ENCODE measurements at places on chromosomes 1 and 21. TPM values are rescaled to one million over a fixed set of nuclear protein-coding genes. Genes with fewer than 3 reads are reported as not detected.

- no peaks in the 10 kb centered on the region for H3K4me1 ChIP-seq
- no peak for DNase-seq
- no peak overlapping the region for H3K4me3 ChIP-seq
These were observed 73.4 kb downstream of the HUNK start for GRCh38 chr21:31946231-31946630.

- no peaks in the 10 kb centered on the region for H3K36me3 ChIP-seq
- DNase-seq, result peak; percentile 47
- H3K27me3 ChIP-seq, result no peaks in the 10 kb centered on the region
- peak overlapping the region; percentile 56 for H3K4me3 ChIP-seq
- peak overlapping the region; percentile 81 for H3K27ac ChIP-seq
- peaks cover 4% of the 10 kb centered on the region for H3K4me1 ChIP-seq
These were observed 3.1 kb upstream of the MMP23B start for GRCh38 chr1:1628754-1629429.

DNA sequence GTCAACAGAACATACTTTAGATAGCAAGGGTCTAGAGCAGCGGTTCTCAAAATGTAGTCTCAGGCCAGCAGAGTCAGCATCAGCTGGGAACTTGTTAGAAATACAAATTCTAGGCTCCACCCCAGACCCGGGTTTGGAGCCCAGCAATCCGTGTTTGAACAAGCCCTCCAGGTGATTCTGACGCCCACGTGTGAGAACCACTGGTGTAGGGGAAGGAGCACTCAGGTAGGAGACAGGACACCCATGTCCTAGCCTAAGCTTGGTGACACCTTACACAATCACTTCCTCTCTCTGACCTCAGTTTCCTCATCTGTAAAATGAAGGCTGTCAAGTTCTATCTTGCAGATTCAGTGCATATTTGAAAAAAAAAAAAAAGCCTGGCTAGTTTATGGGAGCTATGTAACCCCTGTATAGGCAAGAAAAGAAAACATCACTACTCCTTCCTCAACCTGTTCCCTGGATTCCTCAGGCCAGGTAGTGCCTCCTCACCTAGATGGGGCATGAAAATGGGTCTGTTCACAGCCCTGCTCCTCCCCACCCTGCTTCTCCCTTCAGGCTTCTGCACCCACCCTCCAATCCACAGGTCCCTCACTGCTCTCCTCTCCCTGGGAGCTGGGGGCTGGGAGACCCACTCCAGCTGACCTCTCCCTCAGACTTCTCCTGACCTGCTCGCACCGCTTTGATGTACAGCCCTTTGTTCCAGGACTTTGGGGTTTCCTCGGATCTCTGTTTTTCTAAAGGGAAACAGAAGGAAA, 7.1 kb upstream of the PHLDA3 start:
- no peak for DNase-seq
- no peak overlapping the region for H3K4me3 ChIP-seq
- no peak overlapping the region for H3K27ac ChIP-seq

- H3K27ac ChIP-seq, result no peak overlapping the region
- DNase-seq, result no peak
- H3K36me3 ChIP-seq, result no peaks in the 10 kb centered on the region
- no peaks in the 10 kb centered on the region for H3K4me1 ChIP-seq
These were observed 239.1 kb upstream of the SGIP1 start for GRCh38 chr1:66294707-66295370.

GRCh38 chr1:157960773-157961172, 32.7 kb upstream of the KIRREL1 start:
- no peak overlapping the region for H3K4me3 ChIP-seq
- H3K36me3 ChIP-seq, result no peaks in the 10 kb centered on the region
- DNase-seq, result no peak
- no peaks in the 10 kb centered on the region for H3K4me1 ChIP-seq

- H3K36me3 ChIP-seq, result no peaks in the 10 kb centered on the region
- no peak overlapping the region for H3K4me3 ChIP-seq
- no peaks in the 10 kb centered on the region for H3K27me3 ChIP-seq
- no peak for DNase-seq
- H3K27ac ChIP-seq, result no peak overlapping the region
These were observed 526.4 kb upstream of the USP24 start for GRCh38 chr1:55741516-55741915.

DNA sequence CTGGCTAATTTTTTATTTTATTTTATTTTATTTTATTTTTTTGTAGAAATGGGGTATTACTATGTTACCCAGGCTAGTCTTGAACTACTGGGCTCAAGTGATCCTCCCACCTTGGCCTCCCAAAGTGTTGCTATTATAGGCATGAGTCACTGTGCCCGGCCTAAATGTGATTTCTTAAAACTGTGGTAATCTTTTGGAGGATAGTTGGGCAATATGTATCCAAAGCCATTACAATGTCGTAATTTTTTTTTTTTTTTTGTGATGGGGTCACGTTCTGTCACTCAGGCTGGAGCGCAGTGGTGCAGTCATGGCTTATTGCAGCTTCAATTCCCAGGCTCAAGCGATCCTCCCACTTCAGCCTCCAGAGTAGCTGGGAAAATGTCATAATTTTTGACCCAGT, 14.2 kb downstream of the ETV3L start:
- no peak overlapping the region for H3K4me3 ChIP-seq
- H3K27me3 ChIP-seq, result no peaks in the 10 kb centered on the region
- H3K4me1 ChIP-seq, result peaks cover 3% of the 10 kb centered on the region
- DNase-seq, result no peak

DNA sequence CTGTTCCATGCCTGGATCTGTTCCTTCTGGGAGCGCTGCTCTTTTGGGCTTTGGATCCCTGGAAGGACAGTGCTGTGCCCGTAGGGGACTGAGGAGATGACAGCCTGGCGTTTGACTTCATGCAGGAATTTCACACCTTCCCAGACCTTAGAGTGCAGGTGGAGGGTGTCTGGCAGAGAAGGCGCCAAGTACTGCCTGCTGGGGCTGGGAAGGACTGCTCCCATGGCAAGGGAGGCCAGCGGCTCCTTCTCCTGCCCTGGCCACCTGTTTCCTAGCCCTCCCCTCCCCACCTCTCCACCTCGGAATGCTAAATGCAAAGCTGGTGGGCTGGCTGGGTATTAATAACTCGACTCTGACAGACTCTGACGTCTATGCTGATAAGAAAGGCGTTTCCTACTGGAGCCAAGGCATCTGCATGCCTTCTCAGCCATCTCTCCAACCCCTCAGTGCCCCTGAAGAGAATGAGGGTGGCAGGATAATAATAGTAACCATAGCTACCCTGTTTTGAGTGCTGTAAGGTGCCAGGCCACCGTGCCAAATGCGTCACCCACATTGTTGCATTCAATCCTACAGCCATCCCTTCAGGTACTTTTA, 17.5 kb upstream of the PDIK1L start:
- H3K27ac ChIP-seq, result no peak overlapping the region
- H3K27me3 ChIP-seq, result no peaks in the 10 kb centered on the region
- H3K4me1 ChIP-seq, result no peaks in the 10 kb centered on the region
- H3K4me3 ChIP-seq, result no peak overlapping the region

DNA sequence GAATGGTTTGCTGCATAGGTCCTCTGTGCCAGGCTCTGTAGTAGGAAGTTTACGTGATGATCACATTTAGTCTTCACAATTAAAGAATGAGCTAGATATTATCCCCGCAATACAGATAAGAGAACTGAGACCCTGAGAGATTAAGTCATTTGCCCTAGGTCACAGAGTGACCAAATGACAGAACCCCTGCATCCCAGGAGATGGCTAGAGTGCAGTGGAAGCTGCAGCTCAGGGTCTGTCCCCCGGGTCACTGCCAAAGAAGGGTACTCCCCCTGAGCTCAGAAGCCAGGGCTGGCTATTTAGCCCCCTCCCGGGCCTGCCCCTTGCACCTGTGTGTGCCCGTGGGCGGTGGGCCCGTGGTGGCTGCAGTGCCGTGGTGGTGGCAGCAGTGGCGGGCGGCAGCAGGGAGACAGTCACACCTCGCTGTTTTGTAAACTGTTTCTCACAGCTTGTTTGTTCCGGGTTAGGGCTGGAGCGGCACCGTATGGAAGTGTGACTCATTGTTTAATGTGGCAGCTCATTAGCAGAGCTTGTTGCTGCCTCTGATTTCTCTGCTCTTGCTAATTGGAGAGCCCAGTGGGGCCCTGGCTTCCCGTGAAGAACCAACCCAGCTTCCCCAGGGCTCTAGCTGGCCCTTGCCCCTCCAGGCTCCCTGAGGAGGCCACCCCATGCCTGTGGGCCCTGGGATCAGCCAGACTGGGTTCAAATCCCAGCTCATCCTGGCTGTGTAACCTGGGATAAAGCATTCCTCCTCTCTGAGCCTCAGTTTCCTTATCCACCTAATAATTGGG, 19.3 kb upstream of the FOXO6 start:
- no peak overlapping the region for H3K27ac ChIP-seq
- DNase-seq, result no peak
- no peaks in the 10 kb centered on the region for H3K27me3 ChIP-seq
- no peaks in the 10 kb centered on the region for H3K4me1 ChIP-seq
- no peak overlapping the region for H3K4me3 ChIP-seq

DNA sequence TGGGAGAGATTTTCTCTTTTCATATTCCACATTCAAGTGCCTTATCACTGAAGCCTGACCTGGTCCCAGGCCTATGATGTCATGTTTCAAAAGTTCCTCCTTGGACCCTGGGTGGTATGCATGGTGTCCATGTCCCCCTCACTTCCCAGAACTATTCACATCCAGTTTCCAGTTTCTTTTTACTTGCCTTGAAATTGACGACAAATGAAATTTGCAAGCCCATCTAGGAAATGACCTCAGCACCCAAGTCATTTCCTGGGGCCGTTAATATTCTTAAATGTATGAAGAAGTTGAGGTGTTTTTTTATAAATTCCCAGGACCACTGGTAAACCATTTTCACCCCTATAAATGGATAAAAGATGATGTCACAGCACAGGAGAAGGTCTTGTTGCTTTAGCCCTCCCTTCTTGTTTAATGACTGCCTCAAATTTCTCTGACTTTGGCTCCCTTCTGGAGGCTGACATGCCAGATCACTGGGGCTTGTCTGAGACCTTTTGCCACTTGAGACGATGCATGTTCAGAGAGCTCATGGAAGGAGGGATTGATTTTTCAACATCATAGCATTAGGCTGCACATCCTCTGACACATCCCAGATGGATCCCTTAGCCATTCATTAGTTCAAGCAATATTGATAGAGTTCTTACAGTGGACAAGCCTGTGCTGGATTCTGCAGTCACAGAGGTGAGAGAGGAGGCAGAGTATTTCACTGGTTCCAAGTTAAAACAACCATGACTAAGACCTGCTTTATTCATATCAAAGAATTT, 221.3 kb downstream of the PLPP3 start:
- no peak for DNase-seq
- no peaks in the 10 kb centered on the region for H3K36me3 ChIP-seq
- no peaks in the 10 kb centered on the region for H3K27me3 ChIP-seq
- no peak overlapping the region for H3K27ac ChIP-seq

- no peaks in the 10 kb centered on the region for H3K36me3 ChIP-seq
- no peak for DNase-seq
- H3K4me3 ChIP-seq, result no peak overlapping the region
These were observed 163.1 kb upstream of the GRIK3 start for GRCh38 chr1:37197411-37197810.

DNA sequence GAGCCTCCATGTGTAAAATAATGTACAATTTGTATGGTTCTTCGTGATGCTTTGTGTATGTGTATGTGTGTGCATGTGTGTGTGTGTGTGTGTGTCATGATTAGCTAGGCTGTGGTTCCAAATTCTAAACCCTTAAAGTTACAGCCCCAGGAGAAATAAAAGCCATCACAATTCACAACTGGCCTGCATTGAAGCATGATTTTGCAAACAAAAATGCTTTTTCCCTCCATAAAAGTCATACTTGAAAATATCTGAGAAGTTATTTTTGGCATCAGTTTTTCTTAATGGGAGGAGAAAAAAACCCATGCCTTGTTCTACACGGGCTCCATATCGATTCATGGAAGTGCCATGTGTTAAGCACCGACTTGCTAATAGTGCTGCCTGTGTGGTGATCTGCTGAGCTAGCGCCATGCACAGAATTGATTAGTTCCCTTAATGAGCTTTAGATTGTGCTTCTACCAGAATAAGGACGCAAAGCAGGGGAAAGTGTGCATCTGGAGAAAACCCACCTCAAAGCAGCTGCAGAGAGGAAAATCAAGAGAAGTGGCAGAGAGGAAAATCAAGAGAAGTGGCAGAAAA, 207.3 kb downstream of the DSCAM start:
- H3K4me3 ChIP-seq, result no peak overlapping the region
- H3K27ac ChIP-seq, result no peak overlapping the region
- no peaks in the 10 kb centered on the region for H3K27me3 ChIP-seq
- no peaks in the 10 kb centered on the region for H3K4me1 ChIP-seq

DNA sequence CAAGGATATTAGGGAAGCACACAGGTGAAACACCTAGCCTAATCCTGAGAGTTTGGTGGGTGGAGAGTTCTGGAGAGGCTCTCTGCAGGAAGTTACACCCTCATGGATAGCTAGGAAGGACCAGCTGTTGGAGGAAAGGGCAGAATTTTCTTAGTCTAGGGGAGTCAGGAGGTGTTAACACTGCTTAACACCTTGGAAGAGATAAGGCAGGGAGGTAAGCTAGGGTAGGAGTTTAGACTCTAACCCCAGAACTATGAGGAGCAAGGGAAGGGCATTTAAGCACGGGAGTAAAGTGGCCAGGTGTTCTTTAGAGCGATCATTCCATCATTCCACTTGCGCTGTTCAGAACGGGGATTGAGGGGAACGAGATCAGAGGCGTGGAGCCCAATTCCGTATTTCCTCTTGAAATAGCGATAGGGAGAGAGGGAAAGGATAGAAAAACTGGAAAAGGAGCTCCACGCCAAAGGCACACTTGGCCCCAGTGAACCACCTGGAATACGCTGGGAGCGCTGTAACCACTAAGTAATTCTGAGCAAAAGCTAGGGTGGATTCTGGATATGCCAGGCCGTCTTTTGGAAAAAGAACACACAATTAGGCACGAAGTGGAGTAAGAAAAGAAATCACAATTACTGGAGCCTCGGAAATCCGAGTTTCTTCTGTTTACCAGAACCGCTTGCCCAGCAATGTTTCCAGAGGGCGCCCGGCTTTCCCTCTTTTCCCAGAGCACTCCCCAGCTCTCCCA, 1.5 kb upstream of the GPR137B start:
- no peaks in the 10 kb centered on the region for H3K36me3 ChIP-seq
- H3K4me3 ChIP-seq, result peak overlapping the region; percentile 43
- DNase-seq, result no peak

GRCh38 chr1:50570066-50570468, 146.8 kb upstream of the DMRTA2 start:
- no peak overlapping the region for H3K27ac ChIP-seq
- H3K4me3 ChIP-seq, result no peak overlapping the region
- DNase-seq, result no peak
- H3K27me3 ChIP-seq, result no peaks in the 10 kb centered on the region
- H3K36me3 ChIP-seq, result no peaks in the 10 kb centered on the region

The PAQR6 gene
- 4.9 TPM for total RNA-seq

The PRKCZ gene
- 29.6 TPM for total RNA-seq

The RGS13 gene
- total RNA-seq, result not detected

The OR2T11 gene
- not detected for total RNA-seq

The UBXN10 gene
- total RNA-seq, result 1.1 TPM

The LCE3E gene
- total RNA-seq, result not detected
